MV-4-11 (cell line): ENCODE measurements at places on chromosomes 11 and 22.
A peak's percentile ranks its signal among the peaks of the same experiment; 100 is the strongest.

DNA sequence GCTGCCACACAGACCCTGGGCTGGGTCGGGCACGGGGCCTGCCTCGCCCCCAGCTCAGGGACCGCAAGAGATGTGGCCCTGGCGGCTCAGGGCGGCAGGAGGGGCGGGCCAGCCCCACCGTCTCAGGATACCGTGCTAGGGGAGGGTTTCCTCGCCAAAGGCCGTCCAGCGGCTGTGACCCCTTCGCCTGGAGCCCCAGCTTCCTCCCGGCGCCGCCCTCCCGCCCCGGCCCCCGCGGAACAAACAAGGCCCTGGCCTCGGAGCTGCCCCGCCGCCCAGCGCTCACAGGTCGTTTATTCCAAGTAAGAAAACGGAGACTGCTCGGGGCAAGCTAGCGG is 543 bp upstream of the AP2A2 start:
- no peak for DNase-seq

DNA sequence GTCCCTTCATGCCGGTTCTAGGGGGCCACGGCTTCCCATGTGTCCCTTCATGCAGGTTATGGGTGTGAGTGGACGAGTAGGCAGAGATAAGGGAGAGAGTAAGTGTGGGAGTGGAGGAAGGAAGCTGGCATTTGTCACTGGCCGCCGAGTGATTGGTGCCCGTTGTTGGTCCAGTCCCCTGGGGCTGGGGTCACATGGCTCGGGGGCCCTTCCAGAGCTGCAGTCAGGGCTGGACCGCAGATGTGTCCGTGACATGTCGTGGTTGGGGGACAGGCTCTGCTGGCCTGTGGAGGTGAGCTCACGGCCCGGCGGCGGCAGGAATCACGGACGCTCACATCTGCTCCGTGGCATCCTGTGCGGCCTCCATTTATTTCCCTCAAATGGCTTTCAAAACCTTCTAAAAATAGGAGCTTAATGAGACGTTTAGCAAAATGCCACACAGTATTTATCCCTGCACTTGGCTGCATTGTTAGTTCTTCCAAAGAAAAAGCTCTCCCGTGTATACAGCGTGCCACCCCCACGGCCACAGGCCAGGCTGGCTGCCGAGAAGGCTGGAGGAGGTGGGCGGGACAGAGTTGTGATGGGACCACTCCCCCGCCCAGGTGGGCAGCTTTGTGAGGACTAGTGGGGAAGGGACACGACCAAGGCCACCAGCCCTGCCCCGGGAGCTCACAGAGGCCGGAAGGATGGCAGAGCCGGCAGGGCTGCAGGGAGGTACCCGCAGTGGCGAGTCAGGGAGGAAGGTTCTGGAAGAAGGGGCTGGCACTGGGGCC is 386.7 kb downstream of the TBC1D22A start:
- no peak for DNase-seq

DNA sequence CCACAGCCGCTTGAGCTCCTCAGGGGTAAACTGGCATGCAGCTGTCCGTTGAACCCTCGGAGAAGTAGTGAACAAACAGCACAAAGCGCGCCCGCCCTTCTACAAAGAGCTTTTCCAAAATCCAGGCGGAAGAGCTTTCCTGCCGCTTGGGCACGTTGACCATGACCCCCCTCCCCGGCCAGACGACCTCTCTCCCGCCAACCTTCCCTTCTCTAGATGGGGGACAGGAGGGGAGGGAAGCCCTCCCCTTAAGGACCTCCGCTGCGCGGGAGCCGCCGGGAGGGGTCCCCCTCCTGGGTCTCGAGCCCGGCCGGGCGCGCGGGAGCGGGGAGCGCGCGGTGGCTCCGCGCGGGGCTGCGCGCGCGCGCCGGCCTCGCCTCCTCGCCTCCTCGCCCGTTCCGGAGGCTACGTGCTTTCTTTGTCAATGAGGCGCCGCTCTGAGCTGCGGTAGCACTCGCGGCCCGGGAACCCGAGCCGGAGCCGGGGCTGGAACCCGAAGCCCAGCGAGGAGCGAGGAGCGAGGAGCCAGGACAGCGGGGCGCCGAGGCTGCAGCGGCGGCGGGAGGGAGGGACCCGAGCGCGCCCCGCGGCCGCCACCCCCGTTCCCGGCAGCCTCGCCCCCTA is 118.6 kb downstream of the HIPK3 start:
- DNase-seq: no peak

GRCh38 chr11:64347193-64347867 is 7.3 kb downstream of the CCDC88B start:
- peak; percentile 30 for DNase-seq

DNA sequence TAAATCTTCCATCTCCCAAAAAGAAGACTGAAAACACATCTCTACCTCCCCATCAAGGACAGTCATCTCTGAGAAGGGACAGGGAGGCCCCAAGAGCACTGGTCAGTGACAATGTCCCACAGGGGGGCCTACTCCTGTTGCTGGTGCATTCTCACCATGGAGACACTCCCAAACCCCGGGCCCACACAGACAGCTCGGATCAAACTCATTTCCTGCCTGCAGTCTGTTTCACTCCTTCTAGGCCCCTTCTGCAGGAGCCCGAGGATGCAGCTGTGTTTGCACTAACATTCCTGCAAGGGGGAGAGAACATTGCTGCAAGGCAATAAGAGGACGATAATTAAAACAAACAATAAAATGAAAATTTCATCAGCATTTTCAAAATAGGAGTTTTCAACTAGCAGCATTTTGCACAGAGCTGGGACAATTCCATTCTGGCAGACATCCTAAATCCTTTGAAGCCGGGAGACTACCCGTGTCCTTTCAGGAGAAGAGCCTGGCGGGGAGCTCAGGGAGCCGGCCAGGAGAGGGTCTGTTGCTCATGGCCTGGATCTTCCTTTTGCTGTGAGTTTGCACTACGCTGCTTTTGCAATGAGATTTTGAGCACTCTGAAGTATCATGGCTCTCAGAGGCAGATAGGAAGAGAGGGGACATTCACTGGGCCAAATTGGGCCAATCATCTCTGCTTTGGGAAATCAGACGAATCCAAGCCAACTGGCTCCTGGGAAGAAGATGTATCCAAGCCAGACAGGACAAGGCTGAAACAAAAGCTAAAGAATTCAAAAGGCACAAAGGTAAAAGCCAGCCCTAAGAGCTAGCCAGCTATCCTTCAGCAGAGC is 33.2 kb downstream of the SPATA19 start:
- no peak for DNase-seq

DNA sequence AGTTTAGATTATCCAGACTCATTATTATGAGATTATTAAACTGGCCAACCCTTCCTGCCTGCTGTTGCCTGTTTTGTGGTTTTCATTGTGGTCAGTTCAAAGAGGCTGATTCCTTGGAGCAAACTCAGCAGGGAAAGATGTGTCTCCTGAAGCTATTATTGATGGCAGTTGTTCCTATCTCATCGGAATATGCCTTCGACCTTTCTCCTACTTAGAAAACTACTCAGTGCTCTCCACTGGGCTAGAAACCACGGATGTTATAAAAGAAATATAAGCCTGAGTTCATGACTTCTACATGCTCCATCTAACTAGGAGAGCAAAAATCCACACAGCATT is 80.2 kb upstream of the NAV2 start:
- DNase-seq: no peak

DNA sequence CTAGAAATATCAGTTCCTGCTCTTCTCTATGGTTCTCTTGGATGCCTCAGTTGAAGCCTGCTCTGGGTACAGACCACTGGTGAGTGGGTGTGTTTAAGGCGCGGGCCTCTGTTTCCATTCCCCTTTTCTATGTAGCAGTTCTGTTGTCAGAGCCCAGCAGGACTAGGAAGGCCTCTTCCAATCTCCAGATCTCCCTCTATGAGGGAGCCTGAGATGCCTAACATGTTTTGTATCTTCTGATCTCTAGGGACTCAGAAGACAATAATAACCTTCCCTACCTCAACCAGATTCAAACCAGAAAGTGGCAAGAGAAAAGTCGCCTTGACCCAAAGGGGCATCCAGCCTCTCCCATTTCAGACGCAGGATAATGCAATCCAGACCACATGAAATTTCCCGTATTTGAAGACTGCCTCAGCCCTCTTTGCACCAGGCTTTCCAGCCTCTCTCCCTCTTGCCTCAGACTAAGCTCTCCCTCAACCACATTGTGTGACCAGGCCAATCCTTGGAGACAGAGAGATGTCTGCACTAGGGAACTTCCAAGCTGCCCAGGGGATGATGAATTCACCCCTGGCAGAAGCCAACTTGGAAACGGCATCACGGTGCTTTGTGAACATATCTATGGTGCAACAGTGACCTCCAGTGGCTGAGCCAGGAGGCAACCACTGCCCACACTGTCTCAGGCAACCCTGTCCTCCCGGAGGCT is 150.1 kb upstream of the UBASH3B start:
- DNase-seq: peak; percentile 16

DNA sequence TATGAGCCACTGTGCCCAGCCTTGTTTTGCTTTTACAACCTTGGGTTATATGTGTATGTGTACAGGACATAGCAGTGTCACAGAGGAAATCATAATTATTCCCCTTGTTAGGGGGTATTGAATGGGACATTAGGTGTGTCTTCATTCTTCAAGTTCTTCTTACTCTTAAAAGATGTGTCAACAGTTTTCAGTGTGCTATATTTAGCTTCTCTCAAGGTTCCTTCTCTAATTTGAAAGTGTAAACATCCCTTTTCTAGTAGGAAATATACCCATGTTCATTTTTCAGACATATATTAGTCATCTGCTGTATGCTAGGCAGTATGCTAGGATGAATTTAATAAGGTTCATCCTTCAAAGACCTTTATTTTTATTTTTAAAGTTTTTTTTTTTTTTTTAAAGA is 17.1 kb downstream of the PCF11 start:
- DNase-seq: peak; percentile 45

DNA sequence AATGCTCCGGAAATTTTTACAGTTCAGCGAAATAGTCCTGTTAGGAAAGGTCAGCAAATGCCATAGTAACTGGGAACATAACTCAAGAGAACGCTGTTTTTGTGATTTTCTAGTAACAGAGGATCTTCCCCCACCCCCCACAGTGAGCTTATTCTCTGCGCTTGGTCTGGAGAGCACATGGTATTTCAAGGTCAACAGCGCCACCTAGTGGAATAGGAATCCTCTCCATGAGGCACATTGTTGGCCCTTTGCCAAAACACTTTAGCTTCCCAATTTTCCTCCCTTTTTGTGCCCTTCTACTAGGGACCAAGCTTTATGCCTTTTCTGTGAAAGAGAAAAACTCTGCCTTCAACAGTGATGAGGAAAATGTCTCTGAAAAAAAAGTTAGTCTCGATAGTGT is 13.2 kb upstream of the OR4C12 start:
- DNase-seq: peak; percentile 39

DNA sequence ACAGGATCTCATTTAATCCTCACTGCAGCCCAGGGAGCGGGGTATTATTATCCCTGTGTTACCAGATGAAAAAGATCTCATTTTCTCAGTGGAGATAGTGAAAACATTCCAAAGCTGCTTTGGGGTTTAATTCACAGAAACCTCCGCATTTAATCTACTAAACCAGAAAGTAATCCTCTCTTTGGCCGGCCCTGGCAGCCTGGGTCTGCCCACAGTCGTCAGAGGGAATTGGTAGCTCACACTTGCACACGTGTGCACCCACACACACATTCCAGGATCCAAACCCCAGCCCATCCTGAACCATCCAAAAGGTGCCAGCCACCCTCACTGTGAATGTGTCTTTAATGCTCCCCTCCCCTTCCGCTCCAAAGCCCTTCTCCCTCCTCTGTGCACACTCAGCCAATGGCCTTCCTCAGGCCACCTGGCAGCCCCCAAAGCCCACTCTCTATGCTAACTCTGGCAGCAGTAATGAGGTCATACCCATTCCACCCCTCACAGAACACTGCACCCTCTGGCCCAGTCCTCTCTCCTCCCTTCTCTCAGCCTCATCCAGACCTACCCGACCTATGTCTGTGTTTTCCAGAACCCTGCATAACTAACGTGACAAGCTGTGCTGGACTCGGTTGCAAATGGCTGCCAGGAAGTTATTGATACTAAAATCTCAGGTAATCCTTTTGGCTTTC is 466.2 kb downstream of the SOX6 start:
- no peak for DNase-seq

- DNase-seq: no peak
Observed at GRCh38 chr22:29340566-29340965, 25.1 kb upstream of the RASL10A start.
